Natural killer cell (primary cell): ENCODE measurements at places on chromosomes 7 and 10. TPM values are rescaled to one million over a fixed set of nuclear protein-coding genes. Genes with fewer than 3 reads are reported as not detected.

Gene GHRHR
- not detected for total RNA-seq

Gene AKR1C4
- total RNA-seq = not detected

Gene PALD1
- total RNA-seq = not detected

Gene NRF1
- 43.5 TPM for total RNA-seq
